ENCODE measurements at places on chromosomes 5 and 9. TPM values are rescaled to one million over a fixed set of nuclear protein-coding genes. Genes with fewer than 3 reads are reported as not detected.

DNA sequence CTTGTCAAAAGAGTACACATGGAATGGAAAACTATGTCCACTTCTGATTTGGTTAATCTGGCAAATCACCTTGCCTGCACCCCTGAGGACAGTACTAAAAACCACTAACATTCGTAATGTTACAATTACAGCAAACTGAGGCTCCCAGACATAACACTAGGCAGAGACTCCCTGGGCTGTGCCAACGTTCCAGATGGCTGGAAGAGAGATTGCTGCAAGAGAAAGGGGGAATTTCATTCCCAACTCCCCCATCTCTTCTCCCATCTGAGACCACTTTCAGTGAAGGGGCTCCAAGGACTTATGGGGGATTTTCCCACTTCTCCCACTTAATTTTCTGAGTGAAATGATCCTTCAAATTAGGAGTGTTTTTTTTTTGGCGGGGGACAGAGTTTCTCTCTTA lies 11.3 kb downstream of the OR1J1 start:
- H3K4me1 ChIP-seq, result peaks cover 12% of the 10 kb centered on the region
- no peak overlapping the region for H3K27ac ChIP-seq
- DNase-seq, result no peak
- H3K36me3 ChIP-seq, result no peaks in the 10 kb centered on the region
- H3K4me3 ChIP-seq, result no peak overlapping the region
- H3K27me3 ChIP-seq, result peaks cover 24% of the 10 kb centered on the region

CAPSL gene
- not detected for total RNA-seq

TMEM8B gene
- 2.0 TPM for total RNA-seq

GRCh38 chr5:136053336-136054141 lies 24.8 kb downstream of the TGFBI start:
- H3K27ac ChIP-seq, result no peak overlapping the region
- no peaks in the 10 kb centered on the region for H3K36me3 ChIP-seq
- H3K27me3 ChIP-seq, result no peaks in the 10 kb centered on the region
- no peak overlapping the region for H3K4me3 ChIP-seq
- no peaks in the 10 kb centered on the region for H3K4me1 ChIP-seq

ITK gene
- total RNA-seq, result 237 TPM

DNA sequence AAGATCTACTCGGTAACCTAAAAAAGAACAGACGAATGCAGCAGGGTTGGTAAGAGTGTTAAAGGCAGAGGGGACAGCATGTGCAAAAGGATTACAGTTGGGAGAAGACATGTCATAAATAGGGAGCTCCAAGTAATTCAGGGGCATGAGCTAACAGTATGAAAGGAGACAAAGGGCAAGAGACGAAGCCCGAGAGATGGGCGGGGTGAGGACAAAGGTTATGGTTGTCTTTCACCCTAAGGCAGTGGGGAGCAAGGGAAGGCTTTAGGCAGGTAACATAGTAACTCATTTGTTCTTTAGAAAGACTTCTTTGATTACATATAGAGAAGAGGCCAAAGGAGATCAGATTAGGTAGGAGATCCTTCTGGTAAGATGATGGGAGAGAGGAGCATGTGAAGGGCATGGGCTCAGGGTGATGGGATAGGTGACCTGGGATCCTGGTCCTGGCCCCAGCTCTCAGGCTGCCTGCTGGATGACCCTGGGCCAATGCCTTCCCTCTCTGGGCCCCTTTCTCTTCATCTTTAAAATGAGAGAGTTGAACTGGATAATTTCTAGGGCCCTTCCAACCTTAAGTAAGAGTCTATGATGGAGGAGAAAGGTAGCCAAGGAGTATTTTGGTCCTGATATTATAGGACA lies 19.5 kb downstream of the MORN5 start:
- H3K36me3 ChIP-seq, result no peaks in the 10 kb centered on the region
- peaks cover 13% of the 10 kb centered on the region for H3K27me3 ChIP-seq
- no peak overlapping the region for H3K4me3 ChIP-seq
- DNase-seq, result no peak

DNA sequence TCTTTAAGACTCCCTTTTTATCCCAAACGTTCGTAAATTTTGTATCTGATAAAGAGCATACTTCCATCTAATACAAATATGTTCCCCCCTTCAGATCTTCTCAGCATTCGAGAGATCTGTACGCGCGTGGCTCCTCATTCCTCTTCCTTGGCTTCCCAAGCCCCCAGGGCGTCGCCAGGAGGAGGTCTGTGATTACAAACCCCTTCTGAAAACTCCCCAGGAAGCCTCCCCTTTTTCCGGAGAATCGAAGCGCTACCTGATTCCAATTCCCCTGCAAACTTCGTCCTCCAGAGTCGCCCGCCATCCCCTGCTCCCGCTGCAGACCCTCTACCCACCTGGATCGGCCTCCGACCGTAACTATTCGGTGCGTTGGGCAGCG lies 19.9 kb downstream of the CDKN2A start:
- peaks cover 11% of the 10 kb centered on the region for H3K36me3 ChIP-seq
- H3K4me1 ChIP-seq, result peaks cover 19% of the 10 kb centered on the region
- DNase-seq, result no peak
- H3K4me3 ChIP-seq, result peak overlapping the region; percentile 83
- H3K27ac ChIP-seq, result peak overlapping the region; percentile 52
